Uterus (tissue), 4 donors: ENCODE measurements at places on chromosomes 4 and X. TPM values are rescaled to one million over a fixed set of nuclear protein-coding genes. Genes with fewer than 3 reads are reported as not detected.

GRCh38 chrX:30795981-30796958 lies 92.8 kb downstream of the TAB3 start:
- DNase-seq, result no peak

- DNase-seq, result peak; percentile 25
These were observed 184.9 kb downstream of the KIT start for GRCh38 chr4:54842656-54843055.

- DNase-seq, result no peak
These were observed 32.3 kb downstream of the CC2D2A start for GRCh38 chr4:15501941-15502340.

DNA sequence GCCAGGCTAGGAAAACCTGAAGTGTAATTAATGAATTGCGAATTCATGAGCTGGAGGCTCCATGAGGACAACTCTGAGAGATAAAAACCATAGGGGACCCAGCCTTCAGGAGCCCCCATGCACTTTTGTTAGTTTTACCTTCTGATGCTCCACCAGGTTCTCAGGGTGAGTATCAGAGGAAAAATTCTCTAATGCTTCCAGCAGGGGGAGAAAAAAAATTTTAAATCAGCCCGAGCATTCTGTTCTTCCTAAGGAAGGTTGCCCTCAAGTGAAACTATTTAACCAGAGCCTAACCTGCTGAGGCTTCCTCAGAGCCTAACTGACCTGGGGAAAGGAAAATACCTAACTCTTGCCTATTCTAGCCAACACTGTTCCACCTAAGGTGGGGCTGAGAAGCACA lies 552.6 kb downstream of the PPARGC1A start:
- no peak for DNase-seq

The NXF3 gene
- 0.35 TPM for total RNA-seq
